ENCODE measurements at places on chromosomes 6 and 20.

DNA sequence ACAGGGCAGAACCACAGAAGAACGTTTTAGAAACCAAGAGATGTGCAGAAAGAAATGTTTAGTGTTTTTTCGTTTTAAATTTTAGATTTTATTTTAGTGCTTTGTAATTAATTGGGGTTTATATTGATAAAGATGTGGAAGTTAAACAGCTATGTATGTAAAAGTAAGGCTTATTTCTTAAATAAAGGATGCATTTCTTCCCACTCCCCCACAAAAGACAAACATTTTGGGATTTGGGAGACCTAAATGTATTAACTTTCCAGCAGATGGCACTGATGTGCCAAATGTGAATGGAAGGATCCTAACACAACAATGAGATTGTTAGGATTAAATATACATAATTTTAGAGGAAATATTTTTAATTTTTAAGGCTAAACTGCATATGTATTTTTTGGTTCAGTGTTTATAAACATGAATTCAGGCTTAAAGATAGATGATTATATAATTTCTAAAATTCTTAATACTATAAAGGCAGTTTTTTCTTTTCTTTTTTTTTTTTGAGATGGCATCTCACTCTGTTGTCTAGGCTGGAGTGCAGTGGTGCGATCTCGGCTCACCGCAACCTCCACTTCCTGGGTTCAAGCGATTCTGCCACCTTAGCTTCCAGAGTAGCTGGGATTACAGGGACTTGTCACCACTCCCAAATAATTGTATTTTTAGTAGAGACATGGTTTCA is 12.0 kb downstream of the PFDN4 start:
- peak; percentile 27 for DNase-seq

DNA sequence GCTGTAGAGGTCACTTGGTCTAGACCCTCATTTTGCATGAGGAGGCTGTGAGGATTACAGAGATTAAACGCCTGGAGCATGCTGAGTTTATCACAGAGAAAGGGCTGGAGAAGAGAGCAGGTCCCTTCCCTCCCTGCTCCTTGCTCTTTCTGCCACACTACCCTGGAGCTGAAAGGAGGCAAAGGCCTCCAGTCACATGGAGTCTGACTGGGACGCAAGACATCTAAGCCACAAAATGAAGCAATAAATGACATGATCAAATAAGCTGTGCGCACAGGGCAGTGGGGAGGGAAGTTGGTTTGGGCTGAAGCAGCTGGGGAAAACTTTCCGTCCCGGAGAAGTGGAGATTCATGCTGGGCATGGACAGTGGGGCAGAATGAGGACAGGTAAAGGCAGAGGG is 33.3 kb downstream of the ATXN1 start:
- DNase-seq = no peak

- no peak for DNase-seq
These were observed 598 bp downstream of the HLA-B start for GRCh38 chr6:31356216-31356945.

DNA sequence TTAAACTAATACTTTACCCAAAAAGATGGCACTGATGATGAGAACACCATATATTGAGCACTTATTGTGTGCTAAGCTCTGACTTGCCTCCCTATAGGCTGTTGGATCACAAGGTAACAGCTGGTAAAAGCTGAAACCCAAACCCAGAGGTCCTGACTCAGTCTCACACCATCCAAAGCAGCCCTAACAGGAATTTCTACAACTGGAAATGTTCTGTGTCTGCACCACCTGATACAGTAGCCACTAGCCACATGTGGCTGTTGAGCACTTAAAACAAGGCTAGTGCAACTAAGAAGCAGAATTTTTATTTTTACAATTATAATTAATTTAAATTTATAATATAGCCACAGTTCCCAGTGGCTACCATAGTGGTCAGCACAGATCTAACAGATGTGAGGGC is 15.6 kb upstream of the MATN4 start:
- no peak for DNase-seq

- DNase-seq = no peak
These were observed 5.8 kb downstream of the ACOT13 start for GRCh38 chr6:24672620-24673182.

- no peak for DNase-seq
These were observed 119.0 kb upstream of the SGK1 start for GRCh38 chr6:134436950-134437349.

DNA sequence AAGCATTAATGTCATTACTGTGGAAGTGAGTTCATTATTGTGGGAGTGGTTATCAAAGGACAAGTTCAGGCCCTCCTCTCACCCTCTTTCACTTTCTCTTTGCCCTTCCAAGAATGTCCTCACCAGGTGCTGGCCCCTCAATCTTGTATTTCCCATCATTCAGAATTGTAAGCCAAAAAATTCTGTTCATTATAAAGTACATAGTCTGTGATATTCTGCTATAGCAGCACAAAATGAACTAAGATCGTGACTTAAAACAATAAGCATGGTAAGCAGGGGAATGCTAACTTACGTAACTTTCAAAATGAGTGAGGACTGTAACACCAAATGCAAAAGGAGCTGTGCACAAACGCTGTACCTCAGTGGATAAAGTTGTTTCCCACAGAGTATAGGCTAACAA is 515.7 kb upstream of the BTBD3 start:
- no peak for DNase-seq

DNA sequence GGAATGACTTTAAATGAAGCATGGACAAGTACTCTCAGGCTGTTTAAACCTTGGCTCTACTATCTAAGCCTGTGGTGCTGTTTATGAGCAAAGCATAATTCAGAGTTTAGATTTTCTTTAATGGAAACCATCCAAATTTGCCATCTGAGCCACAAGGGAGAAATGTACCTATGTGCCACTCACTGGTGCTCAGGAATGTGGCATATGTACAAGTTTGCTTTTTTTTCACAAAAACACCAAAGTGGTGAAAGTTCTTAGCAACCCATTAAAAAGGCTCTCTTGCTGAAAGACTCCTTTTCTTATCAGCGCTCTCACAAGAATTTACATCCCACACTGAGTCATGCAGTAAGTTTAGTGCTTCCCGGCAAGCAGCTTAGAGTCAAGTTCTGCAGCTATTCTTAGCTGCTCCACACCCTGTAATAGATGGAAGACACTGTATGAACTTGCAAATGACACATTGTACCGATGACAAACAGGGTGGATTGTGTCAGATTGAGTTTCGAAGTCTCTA is 57.3 kb upstream of the MLIP start:
- DNase-seq = no peak
